Substantia nigra (tissue), 51 donors: ENCODE measurements at places on chromosomes 3 and 15.
A peak's percentile ranks its signal among the peaks of the same experiment; 100 is the strongest.

GRCh38 chr3:81443958-81444357 lies 317.5 kb downstream of the GBE1 start:
- DNase-seq, result no peak

- no peak for DNase-seq
These were observed 34.0 kb upstream of the SLC6A11 start for GRCh38 chr3:10781981-10782380.

DNA sequence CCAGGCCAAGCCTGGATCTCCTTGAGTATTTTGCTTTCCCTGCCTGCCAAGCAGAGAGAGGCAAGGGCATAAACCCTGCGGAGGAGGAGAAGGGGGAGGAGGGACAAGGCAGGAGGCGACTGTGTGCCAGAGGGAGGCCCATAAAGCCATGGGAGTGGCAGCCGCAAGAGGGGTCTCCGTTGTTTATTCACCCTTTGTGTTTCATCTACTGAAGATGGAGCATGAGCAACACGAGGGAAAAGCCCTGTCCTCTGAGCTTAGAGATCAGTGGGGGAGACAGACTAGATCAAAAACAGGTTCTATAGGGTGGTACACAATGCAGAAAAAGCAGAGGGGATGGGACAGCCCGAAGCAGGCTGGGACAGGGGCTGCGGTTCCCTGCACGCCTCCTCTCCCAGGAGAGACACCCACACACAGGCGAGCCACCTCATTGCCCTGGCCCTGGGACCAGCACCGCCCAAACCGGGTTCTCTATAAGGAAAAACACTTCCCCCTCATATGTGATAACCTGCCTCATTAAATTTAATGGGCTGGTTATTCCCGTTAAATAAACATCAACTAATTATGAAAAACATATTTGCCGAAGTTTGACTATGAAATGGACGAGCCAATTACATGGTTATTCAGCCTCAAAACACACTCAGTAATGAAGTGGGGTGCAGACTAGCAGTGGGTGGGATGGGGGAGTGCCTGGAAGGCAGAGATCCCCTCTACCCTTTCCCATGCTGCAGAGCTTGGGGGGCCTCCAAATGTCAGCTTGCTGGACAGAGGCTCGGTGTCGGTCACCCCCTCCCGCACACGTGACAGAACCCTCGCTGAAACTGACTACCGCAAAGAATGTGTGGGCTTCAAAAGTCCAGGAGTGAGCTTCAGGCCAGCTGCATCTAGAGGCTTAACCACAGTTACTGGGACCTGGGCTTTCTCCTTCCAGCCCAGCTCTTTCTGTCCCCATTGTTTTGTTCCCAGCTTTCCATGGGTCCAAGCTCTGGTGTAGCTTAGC lies 14.2 kb upstream of the PLXNA1 start:
- no peak for DNase-seq

DNA sequence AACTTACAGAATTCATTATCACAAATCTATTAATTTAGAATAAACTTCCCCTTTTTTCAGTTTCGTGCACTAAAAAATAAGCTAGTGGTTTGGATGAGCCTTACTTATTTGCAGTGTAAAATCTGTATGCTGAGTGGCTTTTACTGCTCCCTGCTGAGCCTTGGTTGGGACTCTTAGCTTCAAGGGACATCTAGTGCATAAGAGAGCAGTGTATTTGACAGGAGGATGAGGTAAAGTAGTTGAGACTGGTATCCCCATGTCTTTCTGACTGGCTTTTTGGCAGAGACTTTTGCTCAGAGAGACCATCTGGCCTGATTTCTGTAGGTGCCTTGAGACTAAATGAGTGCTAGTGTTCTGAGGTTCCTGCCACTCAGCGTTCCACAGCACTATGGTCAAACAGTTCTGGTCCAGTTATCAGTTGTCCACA lies 11.8 kb downstream of the CAPN7 start:
- DNase-seq, result no peak

GRCh38 chr3:169133178-169134161 lies 530.0 kb downstream of the MECOM start:
- DNase-seq, result no peak

- DNase-seq, result no peak
These were observed 35.3 kb downstream of the FSIP1 start for GRCh38 chr15:39747326-39747725.

- peak; percentile 75 for DNase-seq
These were observed 11.9 kb downstream of the GABRR3 start for GRCh38 chr3:98022978-98023820.

DNA sequence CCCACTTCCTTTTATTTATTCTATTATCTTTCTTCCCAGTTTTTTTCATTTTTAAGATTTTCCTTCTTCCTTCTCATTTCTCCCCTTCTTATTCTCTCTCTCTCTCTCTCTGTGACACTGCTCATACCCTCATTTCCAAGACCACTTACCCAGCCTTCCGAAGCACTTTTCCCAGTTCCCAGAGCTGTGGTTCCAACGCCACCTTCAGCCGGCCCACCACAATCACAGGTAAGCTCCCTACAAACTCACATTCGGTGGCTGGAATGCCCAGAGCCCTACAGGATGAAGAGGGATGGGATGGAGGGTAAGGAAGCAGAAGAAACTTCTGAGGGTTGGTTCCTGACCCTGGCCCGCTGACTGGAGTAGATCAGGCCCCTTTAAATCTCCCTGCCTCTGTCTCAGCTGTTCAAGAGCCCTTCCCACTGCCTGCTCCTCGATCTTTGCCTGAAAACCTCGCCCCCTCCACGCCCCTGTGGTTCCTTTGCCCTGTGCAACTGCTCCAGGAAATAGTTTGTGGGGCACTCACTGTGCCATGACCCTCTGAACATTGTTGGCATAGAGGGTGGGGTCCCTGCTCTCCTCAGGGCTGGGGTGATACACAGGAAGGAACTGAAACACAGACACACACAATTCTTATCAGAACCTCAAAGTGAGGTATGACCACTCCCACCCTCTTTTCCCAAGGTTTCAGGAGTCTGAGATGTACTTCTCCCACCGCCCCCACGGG lies 4.8 kb downstream of the LPCAT4 start:
- DNase-seq, result no peak

DNA sequence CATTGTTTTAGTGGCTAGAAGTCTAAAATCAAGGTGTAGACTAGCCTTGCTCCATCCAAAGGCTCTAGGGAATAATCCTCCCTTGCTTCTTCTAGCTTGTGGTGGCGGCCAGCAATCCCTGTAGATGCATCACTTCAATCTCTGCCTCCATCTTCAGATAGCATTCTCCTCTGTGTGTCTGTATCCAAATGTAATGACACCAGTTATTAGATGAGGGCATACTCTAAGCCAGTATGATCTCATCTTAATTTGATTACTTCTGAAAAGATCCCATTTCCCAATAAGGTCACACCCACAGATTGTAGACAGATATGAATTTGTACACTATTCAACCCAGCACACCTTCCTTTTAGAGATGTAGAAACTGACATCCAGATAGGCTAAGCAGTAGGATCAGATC lies 334.5 kb upstream of the KCNMB2 start:
- no peak for DNase-seq

- no peak for DNase-seq
These were observed 59.6 kb upstream of the LMCD1 start for GRCh38 chr3:8441969-8442559.

GRCh38 chr3:61138401-61138800 lies 112.9 kb downstream of the FHIT start:
- no peak for DNase-seq

- no peak for DNase-seq
These were observed 58.3 kb upstream of the GADL1 start for GRCh38 chr3:30952786-30953185.

DNA sequence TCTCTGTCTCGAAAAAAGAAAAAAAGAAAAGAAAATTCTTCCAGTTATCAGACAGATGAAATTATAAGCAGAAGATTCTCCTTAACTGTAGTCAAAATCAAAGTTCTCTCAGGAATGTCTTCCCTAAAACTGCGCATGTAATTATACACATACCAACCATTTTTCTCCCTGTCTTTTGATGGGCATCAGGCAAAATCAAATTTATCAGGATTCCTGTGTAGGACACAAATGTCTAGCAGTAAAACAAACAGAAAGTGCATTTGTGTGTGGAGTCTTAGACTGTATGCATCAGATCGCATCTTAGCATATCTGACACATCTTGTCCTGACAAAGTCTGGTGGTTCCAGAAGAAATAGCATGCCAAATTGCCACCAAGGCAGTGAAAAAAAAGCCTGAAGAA lies 3.9 kb upstream of the ARPIN start:
- DNase-seq, result no peak

DNA sequence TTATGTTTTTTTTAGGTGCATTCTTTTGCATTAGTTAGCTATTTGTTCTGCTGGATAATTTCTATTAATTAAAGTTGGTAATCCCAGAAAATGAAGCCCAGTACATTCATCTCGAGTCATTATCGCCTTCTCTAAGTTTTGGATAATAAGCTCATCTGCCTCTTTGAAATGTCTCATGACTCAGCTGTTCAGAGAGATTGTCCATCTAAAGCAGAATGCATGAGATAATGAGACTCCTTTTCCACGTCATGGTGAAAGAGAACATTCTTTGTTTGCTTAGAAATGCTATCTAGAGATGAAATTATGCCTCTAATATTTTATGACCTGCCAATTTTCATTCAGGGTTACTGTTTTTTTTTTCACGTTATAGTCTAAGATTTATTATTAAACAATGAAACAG lies 374.7 kb upstream of the GOLIM4 start:
- no peak for DNase-seq

DNA sequence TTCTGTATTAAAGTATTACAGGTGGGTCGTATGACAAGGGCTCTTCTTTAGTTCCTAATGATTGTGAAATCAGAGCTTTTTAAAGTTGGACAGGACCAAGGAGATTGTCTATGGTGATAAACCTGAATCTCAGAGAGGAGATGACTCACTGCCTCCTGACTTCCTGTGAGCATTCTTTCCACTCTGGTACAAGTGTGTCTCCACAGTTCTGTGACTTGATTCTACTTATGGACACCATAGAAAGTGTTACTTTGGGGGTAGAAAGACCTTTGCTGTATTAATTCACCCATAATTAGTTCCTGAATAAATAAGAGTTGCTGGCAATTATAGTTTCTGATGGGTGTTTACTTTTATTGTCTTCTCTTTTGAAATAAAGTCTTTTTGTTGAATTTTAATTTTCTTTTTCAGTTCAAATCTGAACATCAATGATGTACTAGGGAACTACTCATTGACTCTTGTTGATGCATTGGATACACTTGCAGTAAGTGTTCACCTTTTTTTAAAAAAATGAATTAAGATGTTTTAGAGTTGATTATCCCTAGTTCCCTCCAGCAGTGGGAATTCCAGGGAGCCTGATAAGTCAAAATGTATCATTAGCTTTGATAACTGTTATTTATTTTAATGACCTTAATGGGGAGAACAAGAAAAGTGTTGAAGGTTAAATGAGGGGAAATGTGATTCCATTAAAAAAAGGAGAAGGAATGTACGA lies 7.4 kb downstream of the EDEM1 start:
- no peak for DNase-seq

- DNase-seq, result no peak
These were observed 23.8 kb downstream of the LRRC2 start for GRCh38 chr3:46542344-46542743.

GRCh38 chr3:42569593-42570142 lies 12.1 kb downstream of the SEC22C start:
- DNase-seq, result no peak

DNA sequence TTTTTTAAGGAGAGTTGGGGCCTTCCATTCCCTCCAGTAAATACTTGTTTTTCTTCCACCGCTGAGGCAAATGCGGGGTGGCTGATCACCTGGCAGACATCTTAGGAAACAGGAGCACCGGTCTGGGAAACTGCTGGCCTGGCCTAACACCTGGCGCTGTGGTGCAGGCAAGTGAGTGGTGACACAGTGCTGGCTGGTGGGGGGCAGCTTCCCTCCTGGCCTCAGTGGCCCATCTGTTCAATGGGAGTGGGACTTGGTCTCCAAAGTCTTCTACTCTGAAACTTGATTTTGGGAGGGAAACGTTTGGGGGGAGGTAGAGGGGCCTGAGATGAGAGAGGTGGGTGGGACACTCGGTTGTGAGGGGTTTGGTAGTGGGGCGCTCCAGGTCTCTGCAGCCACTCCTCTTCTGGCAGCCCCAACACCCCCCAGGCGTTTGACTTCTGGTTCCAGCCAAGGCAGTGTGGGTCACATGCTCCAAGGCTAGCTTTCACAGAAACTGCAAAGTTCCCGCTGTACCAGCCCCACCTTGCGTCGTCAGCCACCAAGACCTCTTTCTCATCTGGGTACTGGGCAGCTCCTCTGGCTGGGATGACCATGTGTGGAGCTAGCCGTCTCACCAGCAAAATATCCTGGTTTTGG lies 4.7 kb downstream of the GHRL start:
- no peak for DNase-seq

DNA sequence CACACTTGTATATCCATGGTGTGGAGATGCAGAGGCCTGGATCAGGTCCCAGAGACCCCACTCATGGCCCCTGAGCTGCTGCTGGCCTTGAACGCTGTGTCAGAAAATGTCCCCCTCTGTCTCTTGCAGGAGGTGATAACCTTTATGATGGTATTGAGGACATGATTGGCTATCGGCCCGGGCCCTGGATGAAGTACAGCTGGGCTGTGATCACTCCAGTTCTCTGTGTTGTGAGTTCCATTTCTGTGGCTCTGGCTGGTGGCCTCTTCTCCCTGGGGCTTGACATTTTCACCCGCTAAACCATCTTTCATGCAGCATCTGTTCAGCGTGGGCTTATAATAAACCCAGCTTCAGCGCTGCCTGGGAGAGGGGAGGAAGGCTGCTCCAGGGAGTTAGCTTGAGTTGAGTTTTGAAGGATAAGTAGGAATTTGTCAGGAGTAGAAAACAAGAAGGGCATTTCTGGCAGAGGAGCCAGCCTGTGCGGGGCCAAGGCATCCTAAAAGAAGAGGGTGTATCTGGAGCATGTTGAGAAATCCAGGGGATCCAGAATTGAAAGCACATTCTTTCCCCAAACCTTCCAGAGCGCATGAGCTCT lies 61.1 kb downstream of the GRIP2 start:
- DNase-seq, result no peak

GRCh38 chr15:89101302-89102193 lies 13.3 kb downstream of the ABHD2 start:
- DNase-seq, result no peak

DNA sequence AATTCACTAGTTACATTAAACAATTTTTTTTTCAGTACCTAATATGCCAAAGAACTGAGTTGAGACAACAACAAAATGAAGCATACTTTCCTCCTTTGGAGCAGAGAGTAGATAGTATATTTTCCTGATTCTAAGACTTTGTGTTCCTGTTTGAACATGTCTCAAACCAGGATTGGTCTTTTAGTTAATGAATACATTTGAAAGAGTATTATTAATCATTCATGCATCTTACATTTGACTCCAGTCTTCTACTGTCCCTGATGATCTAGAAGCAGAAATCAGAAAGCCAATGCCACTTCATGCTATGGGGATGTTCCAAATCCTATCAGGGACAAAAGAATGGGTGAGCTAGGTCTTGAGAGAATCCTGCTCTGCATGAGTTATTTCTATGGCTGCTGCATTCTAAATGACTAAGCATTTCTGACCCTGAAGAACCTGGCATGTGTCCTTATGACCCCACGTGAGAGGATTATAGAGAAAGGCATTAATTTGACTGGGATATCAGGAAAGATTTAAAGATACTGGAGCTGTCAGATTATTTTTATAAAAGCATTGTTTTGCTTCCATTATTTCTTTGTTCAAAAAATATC lies 32.9 kb upstream of the MBNL1 start:
- DNase-seq, result no peak

GRCh38 chr3:17044855-17045254 lies 160.1 kb downstream of the PLCL2 start:
- DNase-seq, result no peak
